ENCODE measurements at places on chromosomes 7 and 10.

- no peak for DNase-seq
Measured at GRCh38 chr7:99033765-99034164, 110.1 kb downstream of the SMURF1 start.

DNA sequence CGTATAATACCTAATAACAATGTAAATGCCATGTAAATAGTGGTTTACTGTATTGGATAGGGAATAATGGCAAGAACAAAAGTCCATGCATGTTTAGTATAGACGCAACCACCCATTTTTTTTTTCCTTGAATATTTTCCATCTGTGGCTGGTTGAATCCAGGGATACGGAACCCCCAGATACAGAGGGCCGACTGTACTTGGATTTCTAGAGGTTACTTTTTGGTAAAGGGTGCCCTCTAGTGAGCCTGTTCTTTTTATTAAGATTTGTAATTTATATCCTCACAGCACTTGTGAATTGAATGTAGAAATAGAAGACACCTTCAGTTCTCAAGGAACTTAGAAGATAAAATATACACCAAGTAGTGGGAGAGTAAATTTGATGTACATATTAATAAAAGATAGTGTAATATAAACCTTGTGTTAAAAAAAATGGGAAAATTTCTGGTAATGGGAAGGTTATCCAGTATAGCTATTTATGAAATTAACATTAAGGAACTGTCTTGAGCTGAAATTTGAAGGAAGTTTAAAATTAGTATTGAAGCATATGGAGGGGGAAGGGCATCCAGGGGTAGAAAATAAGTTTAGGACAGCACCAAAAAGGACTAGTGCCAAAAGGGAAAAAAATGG is 32.0 kb downstream of the EXOC6 start:
- DNase-seq: no peak

GRCh38 chr10:25851548-25851947 is 82.5 kb upstream of the MYO3A start:
- no peak for DNase-seq

- DNase-seq: no peak
Measured at GRCh38 chr7:41808541-41808940, 105.7 kb upstream of the INHBA start.

- no peak for DNase-seq
Measured at GRCh38 chr7:80132594-80132993, 2.0 kb upstream of the GNAI1 start.

GRCh38 chr10:101552442-101552841 is 35.6 kb downstream of the POLL start:
- DNase-seq: no peak

DNA sequence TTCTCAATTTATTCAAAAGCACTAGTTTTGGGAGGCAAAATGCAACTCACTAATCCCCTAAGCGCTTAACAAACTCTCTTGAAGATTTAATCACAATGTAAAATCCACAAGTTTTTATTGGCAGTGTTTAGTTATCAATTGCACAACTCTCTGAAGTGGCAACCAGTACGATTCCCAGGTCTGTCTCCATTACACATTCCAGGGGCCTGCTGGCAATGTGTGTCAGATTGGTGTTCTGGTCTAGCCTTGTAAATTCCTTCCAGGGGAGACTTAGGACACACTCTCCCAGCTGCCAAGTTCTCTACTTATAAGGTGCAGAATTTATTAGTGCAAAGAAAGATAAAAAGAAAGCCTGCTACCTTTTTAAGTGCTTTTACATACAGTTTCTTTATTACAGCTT is 164.7 kb upstream of the HPS1 start:
- DNase-seq: no peak

DNA sequence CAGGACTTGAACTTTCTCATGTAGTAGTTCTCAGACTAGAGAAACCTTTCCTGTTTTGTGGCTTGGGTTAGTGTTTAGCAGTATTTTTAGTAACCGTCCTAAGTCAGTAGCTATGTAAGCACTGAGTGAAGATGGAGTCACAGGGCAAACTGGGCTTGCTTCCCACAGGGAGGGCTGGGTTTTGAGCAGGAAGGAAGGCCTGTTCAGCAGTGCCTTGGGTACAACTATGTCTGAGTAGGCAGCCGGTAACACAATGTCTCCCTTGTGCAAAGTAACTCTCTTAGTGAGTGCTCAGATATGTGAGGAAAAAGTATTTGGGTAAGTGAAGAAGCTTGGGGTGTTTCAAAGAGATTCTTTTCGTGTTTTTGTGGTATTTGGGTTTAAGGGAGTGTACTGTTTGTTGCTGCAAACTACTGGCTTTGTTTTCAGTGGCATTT is 96.4 kb downstream of the CCSER2 start:
- peak; percentile 4 for DNase-seq

GRCh38 chr10:113240736-113241135 is 290.7 kb downstream of the TCF7L2 start:
- DNase-seq: no peak

- no peak for DNase-seq
Measured at GRCh38 chr10:79082035-79082373, 13.2 kb downstream of the ZMIZ1 start.

- DNase-seq: no peak
Measured at GRCh38 chr10:45152726-45153125, 152.0 kb downstream of the ZNF22 start.

DNA sequence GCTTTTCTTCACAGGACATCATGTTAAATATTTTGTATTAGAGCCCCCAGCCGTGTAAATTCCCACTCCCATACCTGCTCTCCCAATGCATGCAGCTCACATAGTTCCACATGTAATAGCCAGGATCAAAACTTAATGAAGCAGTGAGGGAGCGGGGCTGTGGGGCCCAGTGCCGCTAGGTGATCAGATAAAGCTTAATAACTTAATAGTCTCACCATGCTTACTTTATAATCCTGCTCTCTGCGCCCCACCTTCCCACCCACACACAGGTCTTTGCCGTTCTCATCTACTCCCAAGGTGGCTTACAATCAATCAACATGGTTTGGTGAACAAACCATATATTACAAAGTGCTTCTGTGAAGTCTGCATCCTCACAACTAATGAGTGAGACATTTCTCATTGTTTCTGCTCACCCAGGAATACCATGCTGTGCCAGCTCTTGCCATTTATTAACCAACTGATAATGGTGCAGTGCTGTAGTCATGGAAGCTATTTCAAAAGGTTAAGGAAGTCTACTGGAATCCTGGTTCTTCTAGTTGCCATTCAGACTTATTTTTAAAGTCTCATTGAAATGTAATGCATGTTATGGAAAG is 156.4 kb downstream of the CTTNBP2 start:
- DNase-seq: no peak

GRCh38 chr10:111093741-111094380 is 17.0 kb downstream of the ADRA2A start:
- DNase-seq: no peak

Data from activated gamma-delta T cell treated with anti-CD3 and anti-CD28 coated beads, Interleukin-2, amount 50 U/mL, for 16 hours (primary cell).